ENCODE measurements at places on chromosomes 2 and 18.

DNA sequence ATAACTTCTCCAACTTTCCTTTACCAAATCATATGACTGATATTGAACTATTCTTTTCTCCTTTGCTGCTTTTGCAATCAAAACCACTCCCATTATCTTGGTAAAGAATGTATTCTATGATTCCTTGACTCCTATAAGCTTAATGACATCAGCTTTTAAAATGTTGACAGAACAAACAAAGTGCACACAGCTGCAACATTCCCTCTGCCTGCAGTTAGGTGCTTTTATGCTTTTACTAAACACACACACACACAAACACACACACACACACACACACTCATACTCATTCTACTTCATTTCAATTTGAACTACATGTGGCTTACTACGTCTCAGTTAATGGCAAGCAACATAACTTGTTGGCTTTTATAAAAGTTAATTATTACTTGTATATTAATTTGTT is 946.6 kb downstream of the DPP10 start:
- no peak for DNase-seq

DNA sequence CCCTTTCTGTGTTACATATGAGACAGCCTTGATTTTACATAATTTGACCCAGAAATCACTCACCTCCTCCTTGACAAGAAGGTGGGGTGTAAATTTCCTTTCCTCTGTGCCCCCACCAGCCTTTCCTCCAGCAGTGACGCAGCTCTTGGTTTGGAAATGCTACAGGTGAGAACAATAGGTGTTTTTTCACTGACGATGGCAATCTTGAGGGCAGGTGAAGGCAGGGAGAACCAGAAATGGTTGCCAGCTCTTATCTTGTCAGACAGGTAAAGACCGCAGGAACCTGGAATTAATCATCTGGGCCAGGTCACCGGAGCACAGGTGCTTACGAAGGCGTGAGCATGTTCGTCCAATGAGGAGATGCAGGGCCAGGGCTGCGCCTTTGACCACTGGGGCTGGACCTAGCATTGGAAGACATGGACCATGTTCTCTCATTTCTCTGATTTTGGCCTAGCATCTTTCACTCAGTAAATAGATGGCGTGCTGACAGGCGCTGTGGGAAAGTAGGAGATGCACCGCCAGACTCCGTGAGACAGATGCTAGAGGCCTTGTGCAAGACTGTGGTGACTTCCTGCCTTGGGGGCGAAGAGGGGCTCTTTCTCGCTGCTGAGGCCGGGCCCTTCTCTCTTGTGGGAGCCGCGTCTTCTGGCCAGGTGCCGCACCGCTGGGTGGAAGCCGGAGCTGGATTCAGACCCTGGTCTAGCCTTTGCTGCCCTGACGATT is 4.0 kb downstream of the CIDEA start:
- DNase-seq = no peak

GRCh38 chr18:40235323-40235722 is 1719.7 kb upstream of the PIK3C3 start:
- no peak for DNase-seq

GRCh38 chr2:85723707-85724360 is 29.7 kb downstream of the GNLY start:
- peak; percentile 58 for DNase-seq

GRCh38 chr18:46812311-46812710 is 55.5 kb upstream of the ST8SIA5 start:
- DNase-seq = no peak

Data from choroid plexus epithelial cell (primary cell).